ENCODE measurements at places on chromosomes 1 and 21.

DNA sequence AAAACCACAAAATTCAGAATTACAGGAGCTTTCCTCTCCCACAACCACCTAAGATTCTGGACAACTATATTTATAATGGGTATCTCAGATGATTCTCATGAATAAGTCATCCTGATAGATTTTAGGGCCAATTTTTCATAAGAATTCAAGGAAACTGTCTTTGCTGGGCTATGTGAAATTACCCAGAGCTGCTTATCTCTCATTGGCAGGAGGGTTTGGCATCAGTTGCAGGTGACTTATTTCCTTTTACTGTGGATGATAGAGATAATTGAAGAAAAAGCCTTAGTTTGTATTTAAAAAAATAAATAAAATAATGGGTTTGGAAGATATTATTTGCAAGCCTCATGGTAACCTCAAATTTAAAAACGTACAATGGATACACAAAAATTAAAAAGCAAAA lies 38.2 kb upstream of the WDR26 start:
- DNase-seq, result no peak

DNA sequence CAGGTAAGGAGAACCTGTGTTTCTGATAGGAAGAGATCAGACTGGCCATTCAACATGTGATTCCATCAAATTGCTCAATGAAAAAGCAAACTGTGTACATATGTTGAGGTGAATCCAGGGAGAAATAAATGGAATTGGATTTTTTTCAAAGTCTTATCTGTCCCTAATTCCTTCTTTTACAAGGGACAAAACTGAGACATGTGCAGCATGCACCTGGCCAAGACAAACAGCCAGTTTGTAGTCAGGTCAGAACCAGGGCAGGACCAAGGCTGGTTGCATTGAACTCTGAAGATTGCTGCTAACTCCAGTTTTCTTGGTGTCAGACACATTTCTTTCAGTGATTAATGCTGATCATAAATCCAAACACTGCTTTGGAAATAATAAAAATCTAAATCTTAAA lies 69.6 kb upstream of the CCDC190 start:
- no peak for DNase-seq

- no peak for DNase-seq
Observed at GRCh38 chr1:19460535-19461219, 24.7 kb downstream of the CAPZB start.

DNA sequence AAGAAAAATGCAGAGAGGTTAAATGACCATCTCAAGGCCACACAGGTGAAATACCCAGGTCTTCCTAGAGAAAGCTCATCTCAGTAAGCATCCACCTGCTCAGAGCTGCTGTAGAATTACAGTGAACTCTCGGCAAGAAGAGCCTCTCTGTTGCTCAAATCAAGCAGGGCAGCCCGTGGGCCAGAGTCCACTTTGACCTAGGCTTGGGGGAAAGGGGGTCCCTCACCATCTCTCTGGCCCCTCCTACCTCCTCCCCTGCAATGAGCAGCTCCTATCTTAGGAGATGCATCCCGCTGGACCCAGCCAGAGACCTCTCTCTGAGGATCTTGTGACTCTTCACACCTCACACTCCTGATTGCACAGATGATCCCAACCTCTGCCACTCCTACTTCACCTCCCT lies 364.7 kb downstream of the PTPRU start:
- DNase-seq, result no peak

DNA sequence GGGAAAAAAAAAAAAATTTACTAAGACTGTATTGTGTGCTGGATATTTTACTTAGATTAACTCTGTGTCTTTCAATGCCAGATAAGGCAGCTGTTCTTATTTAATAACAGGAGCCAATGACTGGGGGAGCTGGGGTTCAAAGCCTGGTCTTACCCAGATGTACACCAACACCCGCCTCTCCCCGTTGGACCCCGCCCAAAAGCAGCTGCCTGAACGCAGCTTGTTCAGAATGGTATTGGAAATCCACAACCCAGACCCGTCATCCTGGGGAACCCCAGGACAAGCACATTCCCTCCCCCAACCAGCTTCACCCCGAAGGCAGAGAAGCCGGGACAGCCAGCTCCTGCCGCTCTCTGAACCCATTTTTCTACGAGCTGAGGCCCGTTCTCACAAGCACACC lies 113.6 kb upstream of the TMPRSS2 start:
- DNase-seq, result no peak

GRCh38 chr1:82486969-82487368 lies 686.2 kb downstream of the ADGRL2 start:
- DNase-seq, result no peak

GRCh38 chr1:64474665-64475439 lies 4.9 kb downstream of the CACHD1 start:
- no peak for DNase-seq

DNA sequence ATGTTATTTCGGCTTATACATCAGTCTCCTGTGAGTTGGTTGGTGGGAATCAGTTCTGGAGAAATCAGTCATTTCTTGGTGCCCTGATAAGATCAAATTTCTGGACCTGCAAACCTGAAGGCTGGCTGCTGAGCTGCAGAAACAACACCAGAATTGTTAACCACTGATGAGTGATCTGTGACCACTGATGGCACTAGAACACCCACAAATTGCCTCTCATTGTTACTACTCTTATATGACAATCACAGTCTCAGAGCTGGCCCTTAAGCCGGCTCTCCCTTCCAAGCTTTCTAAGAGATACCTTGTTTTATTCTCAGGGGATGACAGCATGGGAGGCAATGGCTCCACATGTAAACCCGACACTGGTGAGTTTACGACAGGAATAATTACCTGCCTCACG lies 1.9 kb downstream of the C1orf162 start:
- DNase-seq, result peak; percentile 15

All from SK-N-DZ (cell line).